HEK293T (cell line): ENCODE measurements at places on chromosomes 13 and 19.

DNA sequence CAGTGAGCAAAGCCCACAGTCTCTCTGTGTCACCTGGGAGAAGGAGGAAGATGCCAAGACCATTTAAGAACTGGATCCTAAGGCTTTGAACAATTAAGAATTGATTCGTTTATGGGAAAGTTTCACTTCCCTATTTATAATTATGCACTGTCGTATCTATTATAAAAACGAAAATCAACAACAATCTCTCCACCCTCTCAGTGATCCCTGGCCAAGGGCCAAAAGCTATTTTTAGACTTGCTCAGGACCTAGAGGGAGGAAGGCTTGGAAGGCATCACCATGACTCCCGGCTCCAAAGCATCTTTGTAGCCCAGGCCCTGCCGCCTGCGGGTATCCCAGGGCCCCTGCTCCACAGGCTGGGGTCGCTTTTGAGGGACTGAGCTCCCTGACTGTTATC, 1.3 kb downstream of the RHPN2 start:
- DNase-seq: no peak

DNA sequence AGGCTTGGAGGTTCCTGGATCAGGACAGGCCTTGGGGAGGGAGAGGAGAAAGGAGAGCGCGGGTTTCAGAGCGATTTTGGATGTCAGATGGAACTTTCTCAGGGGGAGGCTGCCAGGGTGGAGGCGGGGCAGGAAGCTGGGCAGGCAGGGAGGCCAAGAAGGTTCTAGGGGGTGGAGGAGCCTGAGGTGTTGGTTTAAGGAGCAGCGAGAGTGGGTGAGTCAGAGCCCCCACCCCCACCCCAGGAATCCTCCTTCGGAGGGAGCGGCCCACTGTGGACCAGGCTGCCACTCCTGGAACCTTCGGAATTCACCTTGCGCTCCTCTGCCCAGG, 15.9 kb upstream of the NOP53 start:
- no peak for DNase-seq

GRCh38 chr19:2469102-2469914, 6.6 kb upstream of the GADD45B start:
- no peak for DNase-seq

DNA sequence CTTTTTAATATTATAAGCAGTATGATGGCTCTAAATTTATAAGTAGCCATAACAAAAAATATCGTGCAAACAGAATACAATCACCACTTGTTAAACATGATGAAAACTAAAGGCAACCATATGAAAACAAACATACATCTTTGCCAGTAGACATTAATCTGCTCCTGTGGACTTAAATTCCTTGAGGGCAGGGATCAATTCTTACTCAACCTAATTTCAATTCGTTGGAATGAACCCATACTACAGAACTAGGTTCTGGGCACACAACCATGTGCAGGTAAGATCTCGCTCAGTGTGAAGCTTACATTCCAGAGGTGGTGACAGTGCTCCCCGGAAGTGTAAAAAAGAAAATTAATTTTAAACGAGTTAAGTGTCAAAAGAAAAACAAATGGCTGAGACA, 13.4 kb downstream of the TBC1D4 start:
- DNase-seq: no peak

GRCh38 chr19:3440082-3440481, 40.2 kb downstream of the SMIM24 start:
- peak; percentile 57 for DNase-seq

DNA sequence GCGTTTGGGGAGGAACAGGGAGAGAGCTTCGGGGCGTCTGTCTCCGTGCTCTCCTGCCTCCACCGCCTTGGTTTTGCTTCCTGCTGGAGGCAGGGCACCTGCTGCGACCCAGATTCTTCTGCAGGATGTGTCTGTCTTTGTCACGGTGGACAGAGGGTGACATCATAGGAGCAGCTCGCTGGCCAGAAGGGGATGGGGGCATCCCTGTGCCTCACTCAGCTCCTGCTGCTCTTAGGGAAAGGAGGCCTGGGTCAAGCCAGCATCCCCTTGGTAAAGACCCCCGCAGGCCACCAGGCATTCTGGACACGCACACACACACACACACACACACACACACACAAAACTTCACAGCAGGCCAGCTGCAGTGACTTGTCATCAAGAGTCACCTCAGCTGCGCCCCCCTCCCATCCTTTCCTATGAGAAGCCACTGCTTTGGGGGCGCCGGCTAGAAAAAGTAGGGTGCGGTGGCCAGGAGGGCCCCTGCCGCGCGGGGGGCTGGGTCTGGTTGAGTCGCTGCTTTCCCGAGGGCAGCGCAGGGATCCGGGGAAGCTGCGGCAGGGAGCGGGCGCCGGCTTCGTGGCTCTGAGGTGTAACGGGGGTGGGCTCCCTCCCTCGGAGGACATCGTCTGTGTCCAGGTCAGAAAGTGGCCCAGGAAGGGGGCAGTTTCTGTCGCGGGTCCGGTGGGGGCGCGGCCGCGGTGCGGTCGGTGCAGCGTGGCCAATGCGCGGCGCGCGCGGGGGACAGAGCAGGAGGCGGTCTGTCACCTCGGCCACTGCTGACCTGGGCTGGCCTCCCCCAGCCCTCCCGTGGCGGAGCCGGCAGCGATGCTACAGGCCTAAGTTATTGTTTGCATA, 15.8 kb upstream of the NPAS1 start:
- no peak for DNase-seq

- no peak for DNase-seq
Observed at GRCh38 chr13:111058796-111059506, 56.2 kb upstream of the ARHGEF7 start.

- DNase-seq: peak; percentile 45
Observed at GRCh38 chr19:47406711-47407416, 12.5 kb downstream of the MEIS3 start.

DNA sequence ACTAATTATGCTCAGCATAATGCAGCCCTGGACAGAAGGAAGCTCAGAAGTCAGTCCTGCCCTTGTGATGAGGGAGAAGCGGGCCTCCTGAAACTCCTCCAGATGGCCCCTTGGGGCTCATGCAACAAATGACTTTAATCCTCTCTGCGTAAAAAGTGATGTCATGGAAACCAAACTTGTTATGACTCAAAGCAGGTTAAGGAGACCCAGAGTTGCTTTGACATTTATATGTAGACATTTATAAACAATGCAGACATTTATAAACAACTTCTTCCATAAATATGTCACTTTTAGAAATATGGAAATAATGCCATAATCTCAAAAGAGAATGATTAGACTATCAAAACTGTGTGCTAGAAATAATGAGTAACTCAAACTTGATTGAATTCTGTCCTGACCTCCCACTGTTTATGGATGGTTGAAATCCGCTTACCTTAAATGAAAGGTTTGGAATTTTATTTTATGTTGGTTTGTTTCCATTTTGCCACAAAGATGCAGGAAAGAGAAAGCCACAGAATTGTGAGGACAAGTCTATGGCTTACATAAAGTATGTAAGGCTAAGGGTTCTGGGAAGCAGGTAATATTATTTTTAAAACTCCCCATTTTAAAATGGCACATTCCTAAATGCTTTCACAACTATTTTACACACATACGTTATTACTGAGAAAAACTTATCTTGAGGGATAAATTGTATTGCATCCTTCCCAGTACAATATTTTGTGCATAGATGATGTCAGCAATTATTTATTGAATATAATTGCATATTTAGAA, 73.7 kb downstream of the CYSLTR2 start:
- DNase-seq: peak; percentile 21

- no peak for DNase-seq
Observed at GRCh38 chr19:3456925-3457527, 23.3 kb downstream of the SMIM24 start.

GRCh38 chr19:23321953-23322549, 71.9 kb upstream of the ZNF724 start:
- no peak for DNase-seq

- no peak for DNase-seq
Observed at GRCh38 chr19:5645409-5645808, 22.5 kb downstream of the SAFB start.

DNA sequence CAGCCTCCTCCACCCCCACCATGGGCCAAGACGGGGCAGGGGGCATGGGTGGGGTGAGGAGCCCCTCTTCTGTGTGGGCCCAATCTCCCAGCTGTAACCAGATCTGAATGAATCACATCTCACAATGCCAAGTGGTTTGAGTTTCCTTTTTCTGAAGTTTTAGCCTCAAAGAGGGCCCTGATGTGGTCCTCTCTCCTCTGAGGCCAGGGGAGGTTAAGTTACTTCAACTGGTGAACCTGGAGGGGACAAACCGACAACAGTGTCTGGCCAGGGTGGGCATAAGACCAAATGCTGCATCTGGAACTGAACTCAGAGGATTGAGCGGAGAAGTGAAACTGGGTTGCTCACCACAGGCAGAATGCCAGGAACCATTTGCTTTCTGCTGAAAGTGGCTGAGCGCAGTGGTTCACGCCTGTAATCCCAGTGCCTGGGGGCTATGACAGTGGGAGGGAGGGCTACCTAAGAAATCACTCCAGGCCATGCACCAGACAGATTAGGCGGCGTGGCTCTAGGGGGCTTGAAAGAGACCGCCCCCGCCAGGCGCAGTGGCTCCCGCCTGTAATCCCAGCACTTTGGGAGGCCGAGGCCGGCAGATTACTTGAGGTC, 15.4 kb upstream of the IRGC start:
- DNase-seq: no peak

- DNase-seq: peak; percentile 74
Observed at GRCh38 chr19:4732680-4733114, 9.1 kb upstream of the DPP9 start.

- DNase-seq: no peak
Observed at GRCh38 chr19:35309481-35310279, 17.7 kb downstream of the MAG start.

DNA sequence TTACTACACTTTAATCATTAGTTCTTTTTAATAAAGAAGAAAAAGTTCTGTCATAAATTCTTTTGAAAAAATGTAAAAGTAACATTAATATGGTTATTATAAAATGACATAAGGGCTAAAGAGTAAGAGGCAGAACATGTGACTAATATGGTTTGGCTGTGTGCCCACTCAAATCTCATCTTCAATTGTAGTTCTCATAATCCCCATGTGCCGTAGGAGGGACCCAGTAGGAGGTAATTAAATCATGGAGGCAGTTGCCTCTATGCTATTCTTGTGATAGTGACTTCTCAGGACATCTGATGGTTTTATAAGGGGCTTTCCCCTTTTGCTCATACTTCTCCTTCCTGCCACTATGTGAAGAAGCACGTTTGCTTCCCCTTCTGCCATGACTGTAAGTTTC, 104.5 kb downstream of the UGGT2 start:
- DNase-seq: no peak

DNA sequence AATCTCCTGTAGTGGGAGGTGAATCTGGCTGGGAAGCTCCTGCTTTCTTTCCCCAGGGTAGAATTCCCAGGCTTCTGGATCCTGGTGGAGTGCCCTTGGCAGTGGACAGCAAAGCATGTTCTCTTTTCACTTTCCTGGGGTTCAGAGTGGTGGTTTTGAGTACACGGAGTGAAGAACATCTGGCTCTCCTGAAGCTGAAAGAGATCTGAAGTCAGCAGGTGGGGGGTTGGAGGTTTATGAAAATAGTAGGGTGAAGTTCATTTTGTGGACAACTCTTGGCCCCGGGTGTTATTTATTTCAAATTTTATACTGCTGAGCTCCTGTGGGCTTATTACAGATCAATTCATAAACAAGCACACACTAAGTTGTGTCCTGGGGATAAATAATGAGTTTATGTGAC, 497.3 kb downstream of the KLF5 start:
- DNase-seq: no peak

GRCh38 chr13:44574466-44574855, 1.7 kb downstream of the TSC22D1 start:
- no peak for DNase-seq

- peak; percentile 92 for DNase-seq
Observed at GRCh38 chr19:38596057-38596981, 21.4 kb downstream of the MAP4K1 start.
